Vein endothelial cell (primary cell): ENCODE measurements at places on chromosomes 6 and 20. TPM values are rescaled to one million over a fixed set of nuclear protein-coding genes. Genes with fewer than 3 reads are reported as not detected.

Gene GPLD1
- 0.19 and 0.33 TPM in 2 replicates for total RNA-seq

Gene CD109
- total RNA-seq = 36.3 and 77.2 TPM in 2 replicates

Gene ARMH2
- not detected in 2 replicates for total RNA-seq

Gene TRIM31
- not detected in 2 replicates for total RNA-seq

Gene GGTLC1
- total RNA-seq = not detected in 2 replicates

Gene HSPA1B
- 37.2 and 55.5 TPM in 2 replicates for total RNA-seq

Gene TMEM14C
- 87.8 and 103 TPM in 2 replicates for total RNA-seq

Gene WFDC10B
- total RNA-seq = not detected in 2 replicates

Gene TOMM34
- 33.3 and 44.5 TPM in 2 replicates for total RNA-seq

Gene CNBD2
- 2.7 and 3.6 TPM in 2 replicates for total RNA-seq

Gene C20orf202
- total RNA-seq = 0.33 TPM in 1 of 2 replicates, not detected in the other

Gene CYP39A1
- total RNA-seq = 0.33 and 0.38 TPM in 2 replicates

Gene MEI4
- total RNA-seq = under 0.01 TPM in 2 replicates

Gene FOXC1
- total RNA-seq = 14.1 and 19.9 TPM in 2 replicates

Gene RHAG
- not detected in 2 replicates for total RNA-seq

Gene KCNB1
- not detected in 2 replicates for total RNA-seq

Gene BCAS1
- total RNA-seq = not detected in 2 replicates

Gene PEX3
- 14.0 and 15.9 TPM in 2 replicates for total RNA-seq

Gene AVP
- total RNA-seq = not detected in 2 replicates

Gene RAB44
- total RNA-seq = under 0.01 TPM in 1 of 2 replicates, not detected in the other

Gene MCHR2
- not detected in 2 replicates for total RNA-seq

Gene C6orf141
- 30.7 and 34.2 TPM in 2 replicates for total RNA-seq

Gene DNAH8
- under 0.01 TPM in 2 replicates for total RNA-seq
